Parietal lobe (tissue), 2 donors: ENCODE measurements at places on chromosomes 16 and 17. TPM values are rescaled to one million over a fixed set of nuclear protein-coding genes. Genes with fewer than 3 reads are reported as not detected.

The TMEM235 gene
- not detected for total RNA-seq

The CHTF8 gene
- 43.5 TPM for total RNA-seq

The CMTM2 gene
- not detected for total RNA-seq

The C16orf96 gene
- 0.63 TPM for total RNA-seq

The DNAAF8 gene
- 0.31 TPM for total RNA-seq
